Osteocyte (in vitro differentiated cells): ENCODE measurements at places on chromosomes 7 and 10. TPM values are rescaled to one million over a fixed set of nuclear protein-coding genes. Genes with fewer than 3 reads are reported as not detected.

- H3K4me1 ChIP-seq = peaks cover 23% of the 10 kb centered on the region
- no peak overlapping the region for H3K27ac ChIP-seq
- no peak for DNase-seq
- H3K4me3 ChIP-seq = no peak overlapping the region
- H3K27me3 ChIP-seq = peaks cover 6% of the 10 kb centered on the region
- H3K36me3 ChIP-seq = peaks cover 4% of the 10 kb centered on the region
Observed at GRCh38 chr10:29130190-29130673, 158.6 kb upstream of the LYZL1 start.

GRCh38 chr7:50774319-50774718 is 8.4 kb downstream of the GRB10 start:
- peaks cover 1% of the 10 kb centered on the region for H3K36me3 ChIP-seq
- peaks cover 38% of the 10 kb centered on the region for H3K4me1 ChIP-seq
- H3K27me3 ChIP-seq = no peaks in the 10 kb centered on the region
- H3K27ac ChIP-seq = no peak overlapping the region
- DNase-seq = no peak
- no peak overlapping the region for H3K4me3 ChIP-seq

- no peak for DNase-seq
- H3K4me1 ChIP-seq = peaks cover 28% of the 10 kb centered on the region
- H3K27me3 ChIP-seq = no peaks in the 10 kb centered on the region
- peak overlapping the region; percentile 87 for H3K27ac ChIP-seq
- H3K4me3 ChIP-seq = peak overlapping the region; percentile 84
Observed at GRCh38 chr7:149196151-149196704, 882 bp downstream of the ZNF282 start.

DNA sequence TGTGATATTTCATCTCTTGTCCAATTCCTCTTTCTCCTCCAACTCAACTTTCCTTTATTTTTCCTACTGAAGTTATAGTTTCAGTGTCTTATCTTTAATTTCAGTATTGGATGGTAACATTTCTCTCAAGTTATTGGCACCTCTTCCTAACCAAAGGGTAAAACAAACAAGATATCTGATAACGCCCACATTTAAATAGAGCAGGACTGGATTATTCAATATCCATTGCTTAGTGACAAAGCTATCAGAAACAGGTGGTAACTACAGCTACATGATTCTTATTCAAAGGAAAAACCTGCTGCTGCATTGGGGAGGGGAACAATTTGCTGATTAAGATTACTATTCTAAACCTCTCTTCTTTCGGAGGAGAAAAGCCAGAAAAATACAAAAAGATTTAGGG is 87.8 kb downstream of the TAF3 start:
- H3K4me1 ChIP-seq = no peaks in the 10 kb centered on the region
- no peaks in the 10 kb centered on the region for H3K36me3 ChIP-seq
- H3K27ac ChIP-seq = no peak overlapping the region
- DNase-seq = no peak
- no peak overlapping the region for H3K4me3 ChIP-seq

DNA sequence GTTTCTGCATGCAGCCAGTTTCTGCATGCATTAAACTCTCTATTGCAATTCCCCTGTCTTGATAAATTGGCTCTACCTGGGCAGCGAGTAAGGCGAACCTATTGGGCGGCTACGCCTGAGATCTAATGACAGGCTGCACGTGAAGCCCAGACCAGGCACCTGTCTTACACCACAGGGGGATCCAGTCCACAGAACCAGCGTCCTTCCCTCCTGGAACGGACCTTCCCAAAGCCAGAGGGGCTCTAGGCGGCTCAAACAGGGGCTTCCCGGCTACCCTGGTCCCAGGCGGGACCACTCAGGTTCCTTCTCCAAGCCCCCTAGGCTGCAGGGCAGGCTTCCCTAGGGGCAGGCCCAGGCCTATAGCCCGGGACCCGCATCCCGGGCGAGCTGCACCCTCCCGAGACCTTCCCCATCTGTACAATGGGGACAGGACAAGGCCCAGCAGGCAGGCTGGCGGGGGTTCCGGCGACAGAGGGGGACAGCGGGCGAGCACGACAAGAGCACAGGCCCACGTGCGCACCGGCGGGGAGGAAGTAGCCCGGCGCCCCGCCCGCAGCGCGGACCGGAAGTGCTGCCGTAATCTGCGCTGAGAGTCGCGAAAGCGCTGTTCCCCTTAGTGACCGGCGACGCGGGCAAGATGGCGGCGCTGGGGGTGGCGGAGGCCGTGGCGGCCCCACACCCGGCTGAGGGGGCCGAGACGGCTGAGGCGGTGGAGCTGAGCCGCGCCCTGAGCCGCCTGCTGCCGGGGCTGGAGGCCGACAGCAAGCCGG is at the start of gene DNAAF5:
Gene DNAAF5 (plus strand): TSS at position 616 of the 770 bp plus-strand sequence. CDS start 22 bp downstream, at position 638.
- peak within 1 kb of the TSS; percentile 69 for H3K4me3 ChIP-seq
- H3K27ac ChIP-seq = peak within 1 kb of the TSS; percentile 31
- H3K36me3 ChIP-seq = peaks cover 9% of the 10 kb centered on the region
- peaks cover 19% of the 10 kb centered on the region for H3K4me1 ChIP-seq
- peak; percentile 92 for DNase-seq
- no peaks in the 10 kb centered on the region for H3K27me3 ChIP-seq

GRCh38 chr7:134701272-134701671 is 54.6 kb downstream of the BPGM start:
- H3K4me3 ChIP-seq = no peak overlapping the region
- H3K4me1 ChIP-seq = peaks cover 71% of the 10 kb centered on the region
- H3K27ac ChIP-seq = no peak overlapping the region

GRCh38 chr10:131874991-131875451 is 25.8 kb upstream of the PPP2R2D start:
- H3K4me3 ChIP-seq = no peak overlapping the region
- no peak overlapping the region for H3K27ac ChIP-seq
- DNase-seq = peak; percentile 91
- H3K27me3 ChIP-seq = peaks cover 25% of the 10 kb centered on the region

- H3K27me3 ChIP-seq = no peaks in the 10 kb centered on the region
- no peaks in the 10 kb centered on the region for H3K4me1 ChIP-seq
- no peak overlapping the region for H3K4me3 ChIP-seq
- no peaks in the 10 kb centered on the region for H3K36me3 ChIP-seq
- peak; percentile 53 for DNase-seq
Observed at GRCh38 chr7:156155988-156156733, 343.9 kb upstream of the SHH start.

DNA sequence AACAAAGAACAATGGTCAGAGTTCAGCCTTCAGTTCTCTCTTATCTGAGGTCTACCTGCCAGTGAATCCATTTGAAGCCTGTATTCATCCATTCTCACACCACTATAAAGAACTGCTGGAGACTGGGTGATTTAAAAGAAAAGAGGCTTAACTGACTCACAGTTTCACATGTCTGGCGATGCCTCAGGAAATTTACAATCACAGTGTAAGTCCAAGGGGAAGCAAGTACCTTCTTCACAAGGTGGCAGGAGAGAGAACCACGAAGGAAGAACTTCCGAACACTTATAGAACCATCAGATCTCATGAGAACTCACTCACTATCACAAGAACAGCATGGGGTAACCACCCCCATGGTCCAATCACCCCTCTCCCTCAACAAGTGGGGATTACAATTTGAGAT is 33.0 kb upstream of the SLC25A13 start:
- no peaks in the 10 kb centered on the region for H3K36me3 ChIP-seq
- no peak overlapping the region for H3K4me3 ChIP-seq
- peaks cover 3% of the 10 kb centered on the region for H3K27me3 ChIP-seq

GRCh38 chr7:42244828-42245227 is 7.8 kb upstream of the GLI3 start:
- no peaks in the 10 kb centered on the region for H3K27me3 ChIP-seq
- no peak for DNase-seq
- no peak overlapping the region for H3K4me3 ChIP-seq
- no peaks in the 10 kb centered on the region for H3K36me3 ChIP-seq
- H3K27ac ChIP-seq = no peak overlapping the region

- H3K27me3 ChIP-seq = no peaks in the 10 kb centered on the region
- no peak for DNase-seq
- H3K27ac ChIP-seq = no peak overlapping the region
Observed at GRCh38 chr7:105743351-105744090, 132.9 kb downstream of the ATXN7L1 start.

The SHTN1 gene
- 23.7 and 26.1 TPM in 2 replicates for total RNA-seq

The AKR1C3 gene
- total RNA-seq = 0.89 TPM in 1 of 2 replicates, not detected in the other

The SRRM3 gene
- 0.46 and 0.71 TPM in 2 replicates for total RNA-seq
